ENCODE measurements at places on chromosomes 16 and 17. TPM values are rescaled to one million over a fixed set of nuclear protein-coding genes. Genes with fewer than 3 reads are reported as not detected.

Gene RAB26
- 0.26 TPM for polyA plus RNA-seq

Gene TNK1
- polyA plus RNA-seq: 3.5 TPM

DNA sequence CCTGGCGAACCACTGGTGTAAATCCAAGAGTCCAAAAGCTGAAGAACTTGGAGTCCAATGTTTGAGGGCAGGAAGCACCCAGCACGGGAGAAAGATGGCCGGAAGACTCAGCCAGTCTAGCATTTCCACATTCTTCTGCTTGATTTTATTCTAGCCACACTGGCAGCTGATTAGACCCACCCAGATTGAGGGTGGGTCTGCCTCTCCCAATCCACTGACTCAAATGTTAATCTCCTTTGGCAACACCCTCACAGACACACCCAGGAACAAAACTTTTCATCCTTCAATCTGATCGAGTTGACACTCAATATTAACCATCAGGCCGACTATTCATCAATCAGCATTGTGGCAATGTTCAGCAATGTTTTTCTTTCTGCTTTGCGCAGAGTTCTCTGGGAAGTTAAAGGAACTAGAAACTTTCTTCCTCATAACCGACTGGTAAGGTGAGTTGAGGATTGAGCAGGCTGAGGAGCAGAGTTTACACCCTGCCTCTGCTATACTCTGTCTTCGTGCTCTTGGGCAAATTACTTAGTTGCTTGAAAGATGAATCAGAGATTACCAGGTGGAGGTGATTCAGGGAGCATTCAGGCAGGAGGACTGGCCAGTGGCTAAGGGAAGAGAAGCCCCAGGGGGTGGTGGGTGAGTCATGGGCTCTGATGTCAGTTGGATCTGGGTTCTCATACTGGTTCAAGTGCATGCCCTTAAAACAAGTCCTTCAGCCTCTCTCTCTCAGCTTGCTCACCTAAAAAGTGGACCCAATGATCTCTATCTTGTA is 28.2 kb upstream of the BRD7 start:
- no peak for DNase-seq

DNA sequence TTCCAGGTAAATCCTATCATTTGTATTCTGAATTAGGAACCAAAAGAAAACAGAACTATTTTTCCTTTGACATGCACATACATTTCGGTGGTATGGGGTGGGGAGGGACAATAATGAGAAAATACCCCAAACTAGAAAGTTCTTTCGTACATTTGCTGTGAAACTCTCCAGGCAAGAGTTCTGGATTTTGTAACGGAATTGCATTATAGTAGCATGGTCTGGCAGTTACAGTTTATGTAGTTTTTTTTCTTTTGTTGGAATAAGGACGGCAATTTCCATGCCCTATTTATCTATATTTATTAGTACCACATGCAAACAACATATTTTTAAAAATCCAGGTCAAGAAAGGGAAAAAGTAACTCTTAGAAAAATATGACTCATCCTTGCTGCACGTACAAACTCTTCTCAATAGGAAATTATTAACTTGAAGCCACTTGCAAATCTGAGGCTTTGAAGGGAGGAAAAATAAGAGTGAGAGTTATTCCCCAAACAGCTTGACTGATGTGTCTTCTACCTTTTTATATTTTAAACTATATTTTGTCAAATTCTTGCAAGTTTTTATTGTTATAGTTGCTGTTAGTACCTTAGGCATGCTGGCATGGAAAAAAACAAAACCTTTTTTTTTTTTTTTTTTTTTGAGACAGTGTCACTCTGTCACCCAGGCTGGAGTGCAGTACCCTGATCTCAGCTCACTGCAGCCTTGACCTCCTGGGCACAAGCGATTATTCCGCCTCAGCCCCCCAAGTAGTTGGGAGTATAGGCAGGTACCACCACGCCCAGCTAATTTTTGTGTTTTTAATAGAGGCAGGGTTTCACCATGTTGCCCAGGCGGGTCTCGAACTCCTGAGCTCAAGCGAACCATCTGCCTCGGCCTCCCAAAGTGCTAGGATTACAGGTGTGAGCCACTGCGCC is 69.3 kb downstream of the WWP2 start:
- no peak for DNase-seq

Gene OTOP3
- not detected for polyA plus RNA-seq

Gene GJC1
- polyA plus RNA-seq: 10.9 TPM

GRCh38 chr17:61381537-61381936 is 18.1 kb upstream of the TBX2 start:
- no peak for DNase-seq

GRCh38 chr17:10557422-10557821 is 8.0 kb upstream of the MYH2 start:
- DNase-seq: peak; percentile 4

GRCh38 chr16:84183911-84184591 is 2.8 kb downstream of the TAF1C start:
- DNase-seq: no peak

Gene GPRC5B
- polyA plus RNA-seq: 24.1 TPM

Gene RPS6KB1
- 5.1 TPM for polyA plus RNA-seq

Gene KCNG4
- polyA plus RNA-seq: not detected

DNA sequence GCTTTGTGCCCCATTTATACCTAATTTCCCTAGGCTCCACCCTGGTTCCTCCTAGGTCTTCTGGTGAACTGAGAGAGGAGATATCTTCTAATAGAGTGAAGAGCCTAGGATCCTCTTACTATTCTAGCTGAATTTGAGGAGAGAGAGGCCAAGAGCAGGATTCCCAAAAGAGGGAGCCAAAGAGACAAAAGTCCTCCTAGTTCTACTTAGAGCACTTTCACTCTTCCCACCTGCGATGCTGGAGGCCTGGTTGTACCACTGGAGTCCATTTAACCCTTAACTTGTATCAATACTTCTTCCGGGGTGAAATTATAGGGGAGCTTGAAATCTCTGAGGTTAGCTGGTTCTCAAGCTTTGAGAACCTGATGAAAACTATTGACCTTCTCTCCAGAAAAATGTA is 3.4 kb upstream of the SSH2 start:
- DNase-seq: no peak

GRCh38 chr16:73739049-73739769 is 557.4 kb upstream of the PSMD7 start:
- DNase-seq: no peak

Gene SUMO2
- 57.1 TPM for polyA plus RNA-seq

DNA sequence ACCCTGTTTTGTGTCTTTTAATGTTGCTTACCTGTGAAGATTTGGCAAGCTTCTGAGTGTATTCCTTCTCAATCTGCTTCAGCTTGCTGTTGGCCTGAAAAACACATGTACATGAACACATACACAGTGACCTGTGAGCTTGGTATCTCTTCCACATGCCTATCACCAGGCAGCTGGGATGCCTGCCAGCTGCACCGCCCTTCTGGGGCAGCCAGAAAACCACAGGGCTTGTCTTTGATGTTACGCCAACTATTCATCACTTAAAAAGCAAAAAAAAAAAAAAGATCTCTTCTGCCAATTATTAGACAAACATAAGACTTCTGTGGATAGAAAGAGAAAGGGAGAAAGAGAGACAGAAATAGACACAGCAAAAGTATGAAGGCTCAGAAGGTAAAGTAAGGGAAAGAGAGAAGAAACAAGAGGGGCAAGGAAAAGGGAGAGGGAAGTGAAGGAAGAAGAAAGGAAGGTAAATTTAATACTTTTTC is 189.2 kb upstream of the AXIN2 start:
- peak; percentile 71 for DNase-seq

GRCh38 chr17:42512246-42512645 is 23.8 kb upstream of the NAGLU start:
- DNase-seq: no peak

DNA sequence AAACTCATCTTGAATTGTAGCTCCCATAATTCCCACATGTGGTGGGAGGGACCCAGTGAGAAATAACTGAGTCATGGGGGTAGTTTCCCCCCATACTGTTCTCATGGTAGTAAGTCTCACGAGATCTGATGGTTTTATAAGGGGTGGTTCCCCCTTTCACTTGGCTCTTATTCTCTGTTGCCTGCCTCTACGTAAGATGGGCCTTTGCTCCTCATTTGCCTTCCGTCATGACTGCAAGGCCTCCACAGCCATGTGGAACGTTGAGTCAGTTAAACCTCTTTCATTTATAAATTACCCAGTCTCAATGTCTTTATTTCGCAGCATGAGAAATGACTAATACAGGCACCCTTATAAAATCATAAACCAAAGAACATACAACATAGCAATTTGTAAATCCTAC is 79.0 kb downstream of the XYLT1 start:
- no peak for DNase-seq

All from heart right ventricle (tissue), 16 donors.